ENCODE measurements at places on chromosomes 16 and 17. TPM values are rescaled to one million over a fixed set of nuclear protein-coding genes. Genes with fewer than 3 reads are reported as not detected.

The KRT26 gene
- polyA plus RNA-seq = not detected

The PRSS33 gene
- polyA plus RNA-seq = 0.28 TPM

The KRTAP4-6 gene
- not detected for polyA plus RNA-seq

The TEKT3 gene
- 1.2 TPM for polyA plus RNA-seq

GRCh38 chr16:27720731-27721530 is 171.0 kb downstream of the KATNIP start:
- no peak for DNase-seq

DNA sequence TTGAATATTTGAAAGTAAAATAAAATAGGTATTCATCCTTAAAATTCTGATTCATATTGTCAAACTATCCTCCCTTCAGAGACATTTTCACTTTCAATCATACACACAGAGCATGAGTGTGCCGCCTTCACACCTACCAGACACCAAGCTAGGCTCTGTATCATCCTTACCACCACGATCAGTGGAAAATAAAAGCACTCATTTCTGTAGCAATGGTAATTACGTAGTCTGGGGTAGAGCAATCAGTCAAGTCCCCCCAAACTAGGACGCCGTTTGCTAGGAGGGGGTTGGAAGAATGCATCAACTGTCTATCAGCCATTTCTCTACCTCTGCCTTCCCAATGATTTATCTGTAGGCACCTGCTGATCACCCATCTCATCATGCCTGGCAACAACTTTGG is 84.6 kb upstream of the GRIN2A start:
- DNase-seq = no peak

- DNase-seq = peak; percentile 75
Observed at GRCh38 chr17:2393174-2393953, 7.5 kb downstream of the MNT start.

GRCh38 chr17:4947010-4947410 is 1.3 kb downstream of the PFN1 start:
- no peak for DNase-seq

DNA sequence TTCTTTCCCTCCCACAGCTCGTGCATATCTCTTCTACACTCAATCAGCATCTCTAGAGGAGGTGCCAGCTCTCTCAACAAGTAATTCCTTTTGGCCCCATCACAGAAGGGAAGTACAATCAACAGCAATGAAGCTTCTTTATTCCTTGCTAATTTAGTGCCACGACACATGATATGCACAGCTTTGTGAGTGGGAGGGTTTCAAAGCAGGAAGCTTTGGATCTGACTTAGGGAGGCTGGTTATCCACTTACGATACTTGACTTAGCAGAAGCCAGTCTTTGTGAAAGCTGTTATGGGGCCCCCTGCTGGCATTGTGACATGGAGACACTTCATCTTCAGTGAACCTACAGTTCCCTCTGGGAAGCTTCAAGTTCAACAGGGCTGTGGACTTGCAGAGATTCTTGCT is 81.0 kb downstream of the TMEM100 start:
- peak; percentile 72 for DNase-seq

GRCh38 chr17:63500543-63501390 is 22.4 kb upstream of the KCNH6 start:
- no peak for DNase-seq
